ENCODE measurements at places on chromosomes 3 and 15. TPM values are rescaled to one million over a fixed set of nuclear protein-coding genes. Genes with fewer than 3 reads are reported as not detected.

LRIG1 gene
- 18.6 TPM for total RNA-seq

ITIH1 gene
- total RNA-seq, result 1,331 TPM

FOXB1 gene
- total RNA-seq, result not detected

INSYN1 gene
- 1.4 TPM for total RNA-seq

KNG1 gene
- 1,019 TPM for total RNA-seq

SV2B gene
- total RNA-seq, result 0.60 TPM

TRIM42 gene
- total RNA-seq, result not detected

IFT122 gene
- total RNA-seq, result 11.0 TPM

CCDC50 gene
- total RNA-seq, result 35.8 TPM
